ENCODE measurements at places on chromosomes 11 and 22.

GRCh38 chr11:49432242-49432848, 223.9 kb upstream of the FOLH1 start:
- no peak for DNase-seq

- no peak for DNase-seq
These were observed 83.6 kb downstream of the BCR start for GRCh38 chr22:23263651-23264555.

DNA sequence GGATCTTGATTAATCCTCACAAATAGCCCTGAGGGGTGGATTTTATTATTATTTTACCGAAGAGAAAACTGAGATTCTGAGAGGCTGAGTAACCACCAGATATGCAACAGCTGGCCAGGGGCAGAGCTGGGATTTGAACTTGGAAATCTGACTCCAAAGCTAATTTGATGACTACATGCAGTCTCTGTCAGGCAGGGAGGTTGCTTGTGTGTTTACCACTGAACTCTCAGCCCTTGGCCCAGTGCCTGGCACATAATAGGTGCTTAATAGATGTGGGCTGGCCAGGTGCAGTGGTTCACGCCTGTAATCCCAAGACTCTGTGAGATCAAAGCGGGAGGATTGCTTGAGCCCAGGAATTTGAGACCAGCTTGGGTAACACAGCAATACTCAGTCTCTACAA, 121.7 kb upstream of the CRYBB3 start:
- DNase-seq = no peak

GRCh38 chr11:10072841-10073240, 221.2 kb downstream of the SBF2 start:
- no peak for DNase-seq

- DNase-seq = peak; percentile 23
These were observed 33.6 kb downstream of the MAP6 start for GRCh38 chr11:75635066-75635862.

DNA sequence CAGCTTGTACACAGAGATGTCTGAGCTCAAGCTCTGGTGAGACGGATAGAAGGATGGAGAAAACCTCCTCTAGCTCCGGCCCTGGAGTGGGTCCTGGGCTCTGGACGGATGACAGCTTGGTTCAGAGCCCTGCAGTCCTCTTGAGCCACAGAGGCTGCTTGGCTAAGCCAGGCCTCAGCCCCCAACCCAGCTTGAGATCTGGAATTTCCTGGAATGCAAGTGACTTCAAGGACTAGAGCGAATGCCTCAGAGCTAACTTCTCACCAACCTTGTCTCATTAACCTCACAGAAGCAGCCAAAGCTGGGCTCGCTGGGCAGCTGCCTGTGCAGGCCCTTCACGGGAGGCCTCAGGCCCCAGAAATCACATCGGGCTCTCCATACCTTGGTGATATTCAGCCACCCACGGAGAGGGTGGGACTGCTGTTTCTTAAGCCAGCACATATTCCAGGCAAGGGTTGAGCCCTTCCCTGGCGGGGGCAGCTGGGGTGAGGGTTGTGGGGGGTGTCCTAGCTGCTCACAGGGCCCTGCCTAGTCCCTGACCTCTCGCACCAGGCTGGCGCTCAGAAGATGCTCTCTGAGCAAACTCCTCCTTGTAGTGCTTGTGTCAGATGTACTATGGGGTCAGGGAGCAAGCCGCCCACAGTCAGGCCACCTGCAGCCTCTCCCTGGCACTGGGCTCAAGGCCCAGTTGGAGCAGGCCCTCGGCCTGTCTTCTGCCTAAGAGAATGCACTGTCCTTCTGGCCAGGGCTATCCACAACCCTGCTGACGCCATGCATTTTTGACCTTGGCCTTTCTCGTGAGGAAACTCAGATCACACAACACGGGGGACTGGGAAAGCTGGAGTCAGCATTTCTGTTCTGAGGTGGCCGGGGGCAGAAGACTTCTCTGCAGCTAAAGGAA, 73.6 kb upstream of the TTLL12 start:
- no peak for DNase-seq

DNA sequence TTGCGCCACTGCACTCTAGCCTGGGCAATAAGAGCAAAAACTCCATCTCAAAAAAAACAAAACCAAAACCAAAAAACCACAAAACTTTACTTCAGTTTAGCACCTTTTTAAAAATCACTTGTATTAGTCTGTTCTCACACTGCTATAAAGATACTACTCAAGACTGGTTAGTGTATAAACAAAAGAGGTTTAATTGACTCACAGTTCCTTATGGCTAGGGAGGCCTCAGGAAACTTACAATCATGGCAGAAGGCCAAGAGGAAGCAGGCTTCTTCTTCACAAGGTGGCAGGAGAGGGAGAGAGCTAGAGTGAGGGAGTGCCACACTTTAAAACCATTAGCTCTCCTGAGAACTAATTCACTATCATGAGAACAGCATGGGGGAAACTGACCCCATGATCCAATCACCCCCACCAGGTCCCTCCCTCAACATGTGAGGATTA, 261.3 kb downstream of the TMEM135 start:
- no peak for DNase-seq

DNA sequence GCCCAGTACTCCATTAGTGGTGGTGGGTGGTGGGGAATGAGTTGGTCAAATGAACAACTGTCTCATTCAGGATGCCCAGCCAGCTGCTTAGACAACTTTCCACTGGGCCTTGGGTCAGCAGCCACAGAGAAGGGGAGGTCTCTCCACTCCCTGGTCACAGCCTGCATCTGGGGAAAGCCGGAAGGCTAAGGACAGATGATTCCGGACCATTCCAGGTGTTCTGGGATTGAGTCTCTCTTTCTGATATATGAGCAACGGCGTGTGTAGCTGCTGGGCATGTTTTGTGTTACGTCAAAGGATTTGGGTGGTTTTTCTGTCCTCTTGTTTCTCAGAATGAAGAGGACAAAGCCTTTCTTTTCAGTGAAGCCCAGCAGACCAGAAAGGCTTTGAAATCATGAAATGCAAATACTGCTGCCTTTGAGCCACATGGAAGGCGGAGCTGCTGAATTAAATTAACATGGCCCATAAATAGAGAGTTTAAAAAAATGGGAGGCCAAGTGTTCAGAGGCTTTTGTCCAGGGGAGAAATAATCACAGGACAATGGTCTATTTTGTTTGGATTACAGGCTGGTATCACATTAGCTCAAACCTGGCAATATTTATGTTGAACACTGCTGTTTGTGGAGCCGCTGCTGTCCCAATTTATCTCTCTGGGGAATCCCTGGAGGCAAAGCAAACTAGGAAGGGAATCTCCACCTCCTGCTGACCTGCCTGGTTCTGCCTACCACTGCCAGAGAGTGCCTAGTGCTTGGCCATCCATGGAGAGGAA, 234.4 kb upstream of the E2F8 start:
- DNase-seq = no peak

DNA sequence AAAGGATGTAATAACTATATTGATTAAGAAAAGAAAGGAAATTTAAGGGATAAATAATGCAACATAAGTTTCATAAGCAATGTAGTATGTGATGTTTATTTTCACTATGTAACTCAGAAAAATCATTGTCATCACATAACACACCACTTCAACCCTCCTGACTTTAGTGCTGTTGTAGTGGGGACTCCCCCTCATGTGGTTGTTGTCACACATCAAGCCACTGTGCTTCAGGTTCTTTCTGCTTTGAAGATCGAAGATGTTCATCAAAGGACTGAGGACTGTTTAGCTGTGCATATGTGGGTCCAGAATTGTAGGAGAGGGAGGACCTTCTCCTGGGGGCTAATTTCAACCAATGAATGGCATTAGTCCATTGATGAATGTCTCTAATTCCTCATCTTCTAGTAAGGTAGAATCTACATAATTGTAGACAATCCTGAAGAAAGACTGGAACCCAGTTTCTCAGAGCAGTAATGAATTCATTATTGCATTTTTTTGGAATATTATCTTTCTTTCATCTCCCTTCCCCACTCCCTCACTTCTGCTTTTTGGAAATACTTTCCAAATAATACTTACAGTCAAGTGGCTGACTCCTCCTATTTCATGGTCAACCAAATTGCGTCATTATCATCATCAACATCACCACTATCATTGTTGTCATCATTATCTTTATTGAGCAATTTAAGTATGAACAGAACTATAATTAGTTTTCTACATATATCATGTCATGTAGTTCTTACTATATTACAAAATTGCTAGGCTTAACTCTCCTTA, 9.8 kb upstream of the CARD16 start:
- no peak for DNase-seq

- no peak for DNase-seq
These were observed 120.9 kb downstream of the MN1 start for GRCh38 chr22:27680636-27681035.

DNA sequence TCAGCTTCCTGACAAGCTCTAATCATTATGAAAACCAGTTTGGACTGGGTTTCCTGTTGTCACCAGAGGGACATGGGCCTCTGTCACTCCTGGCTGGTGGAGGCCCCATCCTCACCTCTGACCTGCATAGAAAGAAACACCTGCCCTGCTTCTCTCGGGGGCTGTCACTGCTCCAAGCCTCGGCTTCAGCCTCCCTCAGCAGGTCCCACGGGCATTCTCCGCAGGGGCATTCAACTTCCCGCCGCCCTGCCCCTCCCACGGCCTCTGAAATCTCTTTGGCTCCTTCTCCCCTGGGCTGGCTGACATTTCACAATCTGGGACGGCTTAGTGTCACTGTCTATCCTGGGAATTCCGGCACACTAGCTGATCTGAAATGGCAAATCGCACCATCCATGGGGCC, 257.9 kb downstream of the CTTN start:
- DNase-seq = no peak

GRCh38 chr22:37639771-37640590, 512 bp downstream of the SH3BP1 start:
- DNase-seq = no peak
